Right atrium auricular region (tissue), 2 donors: ENCODE measurements at places on chromosomes 6 and 20. TPM values are rescaled to one million over a fixed set of nuclear protein-coding genes. Genes with fewer than 3 reads are reported as not detected.

DNA sequence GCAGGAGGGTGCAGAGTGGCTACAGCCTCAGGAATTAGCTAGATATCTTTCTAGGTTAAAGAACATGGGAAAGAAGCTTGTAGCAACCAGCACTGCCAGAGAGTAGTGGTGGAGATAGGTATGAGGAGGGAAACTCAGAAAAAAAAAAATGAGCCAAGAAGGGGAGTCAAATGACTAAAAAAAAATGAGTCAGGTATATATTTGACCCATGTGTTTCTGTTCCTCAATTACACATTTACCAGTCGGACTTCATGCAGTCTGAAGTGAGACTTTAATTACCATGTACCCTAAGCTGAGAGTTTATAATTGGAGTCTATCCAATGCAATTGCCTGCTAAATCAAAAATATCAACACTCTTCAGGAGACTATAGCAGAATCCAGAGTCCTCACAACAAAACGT lies 964.6 kb downstream of the HACE1 start:
- H3K4me3 ChIP-seq, result no peak overlapping the region
- H3K36me3 ChIP-seq, result no peaks in the 10 kb centered on the region
- no peak for DNase-seq
- no peaks in the 10 kb centered on the region for H3K27me3 ChIP-seq

- H3K27me3 ChIP-seq, result no peaks in the 10 kb centered on the region
- DNase-seq, result no peak
- no peak overlapping the region for H3K4me3 ChIP-seq
- no peaks in the 10 kb centered on the region for H3K36me3 ChIP-seq
- H3K4me1 ChIP-seq, result no peaks in the 10 kb centered on the region
- H3K27ac ChIP-seq, result no peak overlapping the region
These were observed 11.2 kb upstream of the PCMTD2 start for GRCh38 chr20:64244281-64244805.

DNA sequence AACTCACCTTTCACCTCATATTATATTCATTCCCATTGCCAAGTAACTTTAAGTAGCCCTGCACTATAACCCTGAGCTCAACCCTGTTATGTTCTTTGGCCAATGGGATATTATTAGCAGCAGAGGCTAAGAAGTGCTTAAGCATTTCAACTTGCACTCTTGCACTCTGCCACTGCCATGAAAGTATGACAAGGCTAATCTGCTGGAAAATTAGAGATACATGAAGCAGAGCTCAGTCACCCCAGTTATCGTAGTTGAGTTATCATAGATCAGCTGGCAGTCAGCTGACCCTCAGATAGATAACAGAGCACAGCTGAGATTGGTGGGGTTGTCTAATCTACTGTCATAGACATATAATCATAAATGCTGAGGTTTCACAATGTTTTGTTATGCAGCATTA lies 209.4 kb upstream of the RUNX2 start:
- no peak overlapping the region for H3K27ac ChIP-seq
- no peak overlapping the region for H3K4me3 ChIP-seq
- no peak for DNase-seq
- H3K4me1 ChIP-seq, result no peaks in the 10 kb centered on the region

DNA sequence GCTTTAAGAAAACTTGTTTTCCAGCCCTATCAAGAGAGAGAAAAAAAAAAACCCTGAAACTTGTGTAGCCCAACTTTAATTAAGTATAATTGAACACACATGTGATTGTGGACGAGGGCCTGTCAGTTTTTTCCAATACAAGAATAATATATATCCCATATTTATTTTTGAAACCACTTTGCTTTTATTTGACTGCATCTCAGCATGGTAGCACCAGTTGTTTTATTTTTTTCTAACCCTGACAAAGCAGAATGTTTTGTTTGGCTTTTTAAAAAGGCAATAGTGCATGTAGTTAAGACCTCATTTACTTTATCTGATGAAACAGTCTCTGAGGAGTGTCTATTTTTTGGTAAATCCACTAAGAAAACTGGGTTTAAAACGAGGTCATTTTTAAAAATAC lies 257.7 kb downstream of the CDKAL1 start:
- no peak overlapping the region for H3K27ac ChIP-seq
- no peak for DNase-seq
- no peaks in the 10 kb centered on the region for H3K4me1 ChIP-seq
- H3K36me3 ChIP-seq, result no peaks in the 10 kb centered on the region
- H3K27me3 ChIP-seq, result no peaks in the 10 kb centered on the region

GRCh38 chr6:107221519-107221918 lies 106.2 kb upstream of the BEND3 start:
- no peak overlapping the region for H3K27ac ChIP-seq
- DNase-seq, result no peak
- H3K4me1 ChIP-seq, result no peaks in the 10 kb centered on the region
- no peaks in the 10 kb centered on the region for H3K27me3 ChIP-seq
- H3K36me3 ChIP-seq, result no peaks in the 10 kb centered on the region
- H3K4me3 ChIP-seq, result no peak overlapping the region

GRCh38 chr20:8060977-8061376 lies 41.4 kb upstream of the TMX4 start:
- H3K4me3 ChIP-seq, result no peak overlapping the region
- no peak overlapping the region for H3K27ac ChIP-seq
- no peaks in the 10 kb centered on the region for H3K27me3 ChIP-seq
- no peak for DNase-seq
- H3K4me1 ChIP-seq, result peaks cover 7% of the 10 kb centered on the region

GRCh38 chr6:141541581-141542324 lies 591.0 kb upstream of the GJE1 start:
- no peak overlapping the region for H3K27ac ChIP-seq
- no peaks in the 10 kb centered on the region for H3K36me3 ChIP-seq
- no peaks in the 10 kb centered on the region for H3K4me1 ChIP-seq

GRCh38 chr6:106637717-106638341 lies 8.5 kb downstream of the QRSL1 start:
- no peaks in the 10 kb centered on the region for H3K27me3 ChIP-seq
- H3K4me1 ChIP-seq, result no peaks in the 10 kb centered on the region
- H3K36me3 ChIP-seq, result peaks cover 12% of the 10 kb centered on the region
- no peak for DNase-seq
- H3K27ac ChIP-seq, result no peak overlapping the region

DNA sequence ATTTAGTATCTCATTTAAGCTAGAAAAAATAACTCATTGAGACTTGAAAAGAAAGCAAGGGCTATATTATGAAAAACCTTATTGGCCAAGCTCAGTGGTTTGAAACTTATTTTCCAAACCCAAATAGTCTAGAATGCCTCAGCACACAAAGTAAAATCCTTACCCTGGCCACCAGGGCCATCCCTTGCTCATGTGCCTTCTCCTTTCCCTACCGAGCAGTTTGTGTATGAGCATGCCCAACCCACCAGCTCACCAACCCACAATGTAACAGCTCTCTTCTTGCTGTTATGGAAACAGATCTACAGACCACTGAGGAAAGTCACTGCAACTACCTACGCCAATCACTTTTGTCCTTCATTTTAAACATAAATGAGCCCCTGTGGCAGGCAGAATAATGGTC lies 79.6 kb upstream of the CARMIL1 start:
- H3K36me3 ChIP-seq, result no peaks in the 10 kb centered on the region
- no peak overlapping the region for H3K4me3 ChIP-seq
- peaks cover 4% of the 10 kb centered on the region for H3K4me1 ChIP-seq
- no peaks in the 10 kb centered on the region for H3K27me3 ChIP-seq
- no peak for DNase-seq
- no peak overlapping the region for H3K27ac ChIP-seq

GRCh38 chr20:25051386-25052155 lies 6.4 kb downstream of the ACSS1 start:
- H3K27ac ChIP-seq, result peak overlapping the region; percentile 98
- no peaks in the 10 kb centered on the region for H3K27me3 ChIP-seq
- no peak for DNase-seq
- peaks cover 16% of the 10 kb centered on the region for H3K36me3 ChIP-seq

GRCh38 chr20:25360631-25361286 lies 29.9 kb downstream of the ABHD12 start:
- no peak overlapping the region for H3K27ac ChIP-seq
- H3K4me3 ChIP-seq, result no peak overlapping the region

DNA sequence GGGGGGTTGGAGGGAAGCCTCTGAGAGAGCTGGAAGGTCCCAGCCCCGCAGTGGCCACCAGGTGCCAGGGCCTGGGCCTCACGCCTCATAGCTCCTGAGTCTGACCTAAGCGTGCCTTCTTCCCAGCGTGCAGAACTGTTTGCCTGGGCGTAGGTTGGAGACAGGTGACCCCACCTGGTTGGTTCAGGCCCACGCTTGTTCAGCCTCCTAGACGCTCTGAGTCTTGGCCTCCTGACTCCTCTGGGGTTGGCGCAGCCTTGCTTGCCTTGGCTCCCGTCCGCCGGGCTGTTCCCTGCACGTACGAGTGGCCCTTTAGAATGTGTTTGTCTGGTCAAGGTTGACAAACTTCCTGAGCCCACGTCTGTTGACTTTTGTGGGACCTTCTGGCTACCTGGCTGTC lies 70.8 kb downstream of the EYA2 start:
- H3K36me3 ChIP-seq, result no peaks in the 10 kb centered on the region
- no peak overlapping the region for H3K27ac ChIP-seq
- no peaks in the 10 kb centered on the region for H3K4me1 ChIP-seq
- no peaks in the 10 kb centered on the region for H3K27me3 ChIP-seq
- no peak overlapping the region for H3K4me3 ChIP-seq

- no peaks in the 10 kb centered on the region for H3K27me3 ChIP-seq
- H3K36me3 ChIP-seq, result no peaks in the 10 kb centered on the region
- H3K4me3 ChIP-seq, result no peak overlapping the region
- no peak for DNase-seq
- peaks cover 10% of the 10 kb centered on the region for H3K4me1 ChIP-seq
- H3K27ac ChIP-seq, result no peak overlapping the region
These were observed 19.3 kb upstream of the AHCY start for GRCh38 chr20:34322267-34323105.

DNA sequence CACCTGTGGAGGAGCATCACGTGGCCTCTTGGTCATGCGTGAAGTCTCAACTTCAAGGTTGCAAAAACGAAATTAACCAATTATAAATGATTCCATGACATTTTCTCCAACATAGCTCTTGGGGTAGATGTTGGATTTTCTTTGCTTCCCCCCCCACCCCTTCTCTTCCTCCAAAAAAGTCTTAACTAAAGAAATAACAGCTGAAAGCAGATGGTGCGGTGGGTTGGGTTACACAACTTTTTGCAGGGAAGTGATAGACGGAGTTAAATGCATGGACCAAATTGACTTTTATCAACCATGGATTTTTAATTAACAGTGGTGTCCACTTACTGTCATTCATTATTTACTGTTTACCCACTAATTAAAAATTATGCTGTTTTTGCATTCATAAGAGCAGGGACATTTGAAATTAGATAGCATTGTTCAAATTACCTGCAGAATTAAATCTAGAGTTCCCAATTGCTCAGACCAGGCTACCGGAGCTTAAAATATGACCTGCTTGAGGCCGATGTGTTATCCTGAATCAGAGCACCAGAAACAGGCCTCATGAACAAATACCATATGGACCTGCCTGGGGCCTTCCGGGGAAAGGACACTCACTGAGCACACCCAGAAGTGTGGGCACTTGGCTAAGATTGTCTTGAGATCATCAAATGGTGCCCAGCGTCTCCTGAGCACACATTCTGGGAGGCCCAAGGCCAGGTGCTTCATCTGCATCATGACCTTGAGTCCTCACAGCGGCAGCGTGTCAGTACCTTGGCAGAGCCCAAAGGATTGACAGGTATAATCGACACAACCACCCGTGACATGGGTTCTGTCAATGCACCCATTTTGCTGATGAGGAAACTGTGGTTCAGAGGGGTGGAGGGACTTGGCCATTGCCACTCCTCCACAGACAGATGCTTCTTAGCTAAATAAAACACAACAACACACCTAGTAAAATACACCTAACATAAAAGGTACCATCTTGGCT lies 41.5 kb downstream of the APCDD1L start:
- no peaks in the 10 kb centered on the region for H3K27me3 ChIP-seq
- no peaks in the 10 kb centered on the region for H3K4me1 ChIP-seq
- no peaks in the 10 kb centered on the region for H3K36me3 ChIP-seq
- H3K4me3 ChIP-seq, result no peak overlapping the region
- H3K27ac ChIP-seq, result no peak overlapping the region

- DNase-seq, result no peak
- no peaks in the 10 kb centered on the region for H3K36me3 ChIP-seq
- no peaks in the 10 kb centered on the region for H3K27me3 ChIP-seq
- no peaks in the 10 kb centered on the region for H3K4me1 ChIP-seq
- no peak overlapping the region for H3K27ac ChIP-seq
These were observed 617.0 kb upstream of the ARID1B start for GRCh38 chr6:156160007-156160794.

DNA sequence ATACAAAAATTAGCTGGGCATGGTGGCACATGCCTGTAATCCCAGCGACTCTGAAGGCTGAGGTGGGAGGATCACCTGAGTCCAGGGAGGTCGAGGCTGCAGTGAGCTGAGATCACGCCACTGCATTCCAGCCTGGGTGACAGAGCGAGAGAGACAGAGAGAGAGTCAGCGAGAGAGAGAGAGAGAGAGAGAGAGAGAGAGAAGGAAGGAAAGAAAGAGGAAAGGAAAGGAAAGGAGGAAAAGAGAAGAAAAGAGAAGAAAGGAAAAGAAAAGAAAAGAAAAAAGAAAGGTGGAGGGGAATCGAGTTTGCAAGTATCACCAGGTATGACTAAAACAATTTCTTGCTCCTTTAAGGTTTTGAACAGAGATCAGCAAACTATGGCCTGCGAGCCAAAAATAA lies 152.3 kb downstream of the BTBD9 start:
- no peaks in the 10 kb centered on the region for H3K36me3 ChIP-seq
- no peaks in the 10 kb centered on the region for H3K4me1 ChIP-seq
- H3K27ac ChIP-seq, result no peak overlapping the region
- no peak for DNase-seq
- H3K4me3 ChIP-seq, result no peak overlapping the region

DNA sequence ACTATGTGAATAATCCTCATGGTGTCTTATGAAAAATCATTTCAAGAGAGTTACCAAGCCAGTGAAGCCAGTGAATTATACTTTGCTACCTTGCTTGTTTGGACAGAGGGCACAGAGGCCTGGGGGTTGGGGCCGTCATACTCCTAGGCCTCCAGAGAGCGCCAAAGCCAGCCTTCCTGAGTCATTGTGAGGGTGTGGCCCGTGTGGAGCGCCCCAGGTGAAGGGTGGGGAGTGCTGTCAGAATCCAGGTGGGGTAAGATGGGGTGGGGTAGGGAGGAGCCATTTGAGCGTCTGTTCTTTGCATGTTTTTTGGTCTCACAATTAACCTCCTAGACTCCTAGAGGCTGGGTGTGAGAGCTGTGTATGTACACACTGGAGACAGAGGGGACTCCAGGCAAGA lies 71.1 kb downstream of the PERP start:
- H3K27me3 ChIP-seq, result no peaks in the 10 kb centered on the region
- no peaks in the 10 kb centered on the region for H3K4me1 ChIP-seq
- H3K4me3 ChIP-seq, result no peak overlapping the region
- DNase-seq, result no peak
- no peaks in the 10 kb centered on the region for H3K36me3 ChIP-seq
- H3K27ac ChIP-seq, result no peak overlapping the region

- H3K4me3 ChIP-seq, result no peak overlapping the region
- H3K36me3 ChIP-seq, result no peaks in the 10 kb centered on the region
- no peak for DNase-seq
- no peaks in the 10 kb centered on the region for H3K4me1 ChIP-seq
- no peak overlapping the region for H3K27ac ChIP-seq
- no peaks in the 10 kb centered on the region for H3K27me3 ChIP-seq
These were observed 55.9 kb downstream of the ANKEF1 start for GRCh38 chr20:10090588-10091166.

TAP2 gene
- total RNA-seq, result 6.3 TPM

MACROD2 gene
- total RNA-seq, result 10.4 TPM

NRSN1 gene
- total RNA-seq, result not detected

ASIP gene
- 2.7 TPM for total RNA-seq

SMOC2 gene
- total RNA-seq, result 10.8 TPM

SAMD3 gene
- total RNA-seq, result 0.67 TPM

CFB gene
- total RNA-seq, result 65.5 TPM

HDGFL1 gene
- total RNA-seq, result not detected

BCKDHB gene
- 8.1 TPM for total RNA-seq

SLC17A1 gene
- not detected for total RNA-seq
